ENCODE measurements at places on chromosomes 2 and 18.

DNA sequence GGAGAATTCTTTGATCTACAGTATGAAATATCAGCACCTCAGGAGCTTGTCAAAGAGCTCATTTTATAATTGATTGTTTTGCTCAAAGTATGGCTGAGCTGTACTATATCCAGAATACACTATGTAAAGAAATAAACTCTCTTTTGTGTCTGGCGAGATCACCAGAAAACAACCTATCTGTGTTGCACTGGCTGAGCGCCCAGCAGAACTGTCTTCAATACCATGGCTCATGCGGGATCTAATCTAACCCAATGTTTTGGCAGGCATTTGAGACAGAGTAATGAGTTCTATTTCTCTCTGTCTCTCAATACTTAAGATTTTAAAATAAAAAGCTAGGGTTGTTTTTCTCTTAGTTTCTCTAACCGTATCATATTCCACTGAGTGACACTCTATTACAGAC, 192.4 kb downstream of the L3MBTL4 start:
- no peak for DNase-seq

- DNase-seq, result no peak
Observed at GRCh38 chr2:70356941-70357683, 55.2 kb upstream of the FAM136A start.

DNA sequence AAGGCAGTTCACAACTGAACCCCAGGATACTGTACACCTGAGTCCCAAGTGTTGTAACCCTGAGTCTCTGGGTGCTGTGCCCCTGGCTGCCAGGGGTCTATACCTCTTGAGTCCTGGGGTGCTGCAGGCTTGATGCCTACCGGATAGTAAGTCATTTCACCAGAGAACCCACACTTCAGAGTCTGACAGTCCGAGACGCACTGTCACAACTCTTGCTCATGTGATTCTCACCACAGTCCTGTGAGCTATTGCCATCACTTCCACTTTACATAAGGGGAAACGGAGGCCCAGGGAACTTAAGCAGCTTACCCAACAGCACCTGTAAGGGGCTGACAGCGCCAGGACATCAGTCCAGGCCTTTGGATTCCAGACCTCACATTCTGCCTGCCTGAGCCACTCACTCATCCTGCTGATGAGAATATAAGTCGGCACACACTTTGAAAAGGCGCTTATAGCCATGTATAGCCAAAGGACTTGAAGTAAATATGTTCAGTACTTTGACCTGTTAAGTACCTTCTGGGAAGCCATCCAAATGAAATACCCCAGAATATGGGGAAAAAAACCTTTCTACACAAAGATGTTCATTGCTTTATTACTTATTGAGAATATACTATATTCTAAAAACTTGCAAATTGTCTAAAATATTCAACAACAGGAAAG, 180.7 kb upstream of the ID2 start:
- DNase-seq, result no peak

DNA sequence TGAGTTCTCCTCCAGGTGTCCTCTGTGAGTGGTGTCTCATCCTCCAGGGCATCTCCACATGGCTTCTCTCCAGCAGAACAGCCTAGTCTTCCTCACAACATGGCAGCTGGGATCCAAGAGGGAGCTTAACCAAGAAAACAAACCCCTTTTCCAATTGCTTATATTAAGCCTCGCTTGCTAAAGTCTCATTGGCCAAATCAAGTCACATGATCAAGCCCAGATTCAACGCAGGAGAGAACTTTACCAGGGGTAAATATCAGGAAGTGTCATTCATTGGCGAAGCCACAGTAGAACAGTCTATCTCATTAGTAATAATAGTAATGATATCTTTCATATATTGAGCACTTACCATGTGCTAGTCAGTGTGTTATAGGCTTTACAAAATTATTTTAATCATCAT, 53.1 kb downstream of the CDC42EP3 start:
- no peak for DNase-seq

DNA sequence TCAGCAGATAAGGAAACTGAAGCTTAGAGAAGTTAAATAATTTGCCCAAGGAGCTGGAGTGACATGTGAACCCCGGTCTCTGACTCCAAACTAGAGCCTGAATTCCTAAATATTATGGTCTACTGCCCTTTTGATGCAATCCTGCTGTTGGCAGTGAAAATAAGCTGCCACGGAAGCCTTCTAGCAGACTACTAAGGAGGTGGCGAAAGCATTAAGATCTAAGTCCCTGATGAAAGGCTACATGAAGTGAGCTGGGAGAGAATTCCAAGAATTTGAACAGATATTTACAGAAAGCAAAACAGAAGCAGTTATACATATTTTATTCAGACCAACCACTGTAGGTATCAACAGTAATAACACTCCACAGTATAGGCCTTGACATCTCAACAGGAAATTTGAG, 28.1 kb downstream of the TRMT61B start:
- no peak for DNase-seq

DNA sequence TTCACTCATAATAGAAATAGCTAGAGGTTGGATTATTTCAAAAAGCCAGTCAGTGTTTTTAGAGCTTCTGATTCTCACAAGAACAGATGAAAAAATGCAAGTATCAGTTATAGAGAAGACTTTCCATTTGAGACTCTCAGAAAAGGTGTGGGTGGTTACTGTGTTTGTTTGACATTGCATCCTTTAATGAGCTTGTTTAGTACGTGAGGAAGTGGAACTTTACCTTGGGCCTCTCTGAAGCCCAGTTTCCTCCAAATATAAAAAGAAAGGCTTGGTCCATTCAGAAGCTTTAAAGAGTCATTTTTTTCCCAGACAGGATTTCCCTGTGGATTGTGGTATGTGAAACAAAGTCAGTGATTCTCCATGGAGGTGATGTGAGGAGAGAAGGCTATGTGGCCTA, 89.9 kb upstream of the RANBP2 start:
- DNase-seq, result no peak

DNA sequence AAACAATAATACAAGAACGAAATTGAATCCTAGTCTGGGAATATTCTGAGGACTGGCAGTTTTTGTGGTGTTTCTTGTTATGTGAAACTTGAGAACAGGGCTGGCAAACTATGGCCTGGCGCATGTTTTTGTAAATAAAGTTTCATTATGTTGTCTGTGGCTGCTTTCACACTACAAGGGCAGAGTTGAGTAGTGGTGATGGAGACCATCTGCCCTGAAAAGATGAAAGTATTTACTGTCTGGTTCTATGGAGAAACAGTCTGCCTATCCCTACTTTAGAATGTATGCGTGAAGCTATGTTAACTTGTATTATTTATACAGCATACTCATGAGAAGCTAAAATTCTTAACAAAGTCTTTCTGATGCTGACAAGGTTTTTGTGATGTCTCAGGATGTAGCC, 351.9 kb downstream of the LRRTM1 start:
- no peak for DNase-seq

Data from NCI-H2081 (cell line).